Activated T-helper 1 cell treated with anti-CD3 and anti-CD28 coated beads, Interleukin-2, amount 50 U/mL, for 16 hours (primary cell): ENCODE measurements at places on chromosomes 3 and 15.
A peak's percentile ranks its signal among the peaks of the same experiment; 100 is the strongest.

GRCh38 chr15:56763141-56763895 lies 30.0 kb upstream of the ZNF280D start:
- DNase-seq: no peak

- DNase-seq: no peak
Observed at GRCh38 chr15:80530737-80531365, 126.7 kb downstream of the ARNT2 start.

DNA sequence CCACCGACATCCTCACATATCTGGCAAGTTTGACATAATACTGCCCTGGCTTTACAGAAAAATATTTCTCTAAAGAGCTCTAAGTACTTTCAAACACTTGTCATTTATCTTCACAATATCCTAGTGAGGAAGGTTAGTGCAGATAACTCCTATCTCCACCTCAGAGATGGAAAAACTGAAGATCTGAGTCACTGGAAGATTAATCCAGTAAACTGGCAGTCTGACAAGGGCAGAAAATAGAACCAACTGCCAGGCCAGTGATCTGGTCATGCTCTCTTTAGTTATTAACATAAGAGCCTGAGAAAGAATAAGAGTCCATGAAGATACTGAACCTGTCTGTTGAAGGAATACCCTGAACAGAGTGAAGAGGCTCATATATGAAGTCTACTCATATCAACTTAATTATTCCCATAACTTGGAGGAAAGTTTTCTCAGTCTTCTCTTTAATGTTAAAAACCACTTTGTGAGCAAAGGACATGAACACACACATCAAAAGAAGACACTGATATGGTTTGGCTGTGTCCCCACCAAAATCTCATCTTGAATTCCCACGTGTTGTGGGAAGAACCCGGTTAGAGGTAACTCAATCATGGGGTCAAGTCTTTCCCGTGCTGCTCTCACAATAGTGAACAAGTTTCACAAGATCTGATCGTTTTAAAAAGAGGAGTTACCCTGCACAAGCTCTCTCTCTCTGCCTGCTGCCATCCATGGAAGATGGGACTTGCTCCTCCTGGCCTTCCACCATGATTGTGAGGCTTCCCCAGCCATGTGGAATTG lies 61.4 kb downstream of the GOLIM4 start:
- DNase-seq: no peak

- no peak for DNase-seq
Observed at GRCh38 chr3:2771193-2771592, 339.0 kb downstream of the IL5RA start.

DNA sequence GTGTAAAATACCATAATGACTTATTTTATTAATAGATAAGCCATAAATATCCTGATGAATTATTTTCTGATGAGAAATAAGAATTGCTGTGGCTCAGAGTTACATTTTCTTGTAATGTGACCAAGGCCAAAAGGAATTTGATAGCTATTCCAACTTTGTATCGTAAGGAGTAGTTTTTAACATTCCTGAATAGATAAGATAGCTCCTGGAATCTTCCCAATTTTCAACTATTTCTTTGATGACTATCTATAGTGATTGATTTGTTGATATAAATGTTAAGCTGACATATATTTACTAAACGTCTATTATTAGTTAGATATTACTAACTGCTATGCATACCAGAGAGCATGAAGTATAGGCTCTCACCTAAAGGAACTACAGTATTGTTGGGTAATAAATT lies 49.1 kb upstream of the SATB1 start:
- no peak for DNase-seq

- DNase-seq: no peak
Observed at GRCh38 chr3:49721896-49722781, 1.6 kb downstream of the GMPPB start.

- DNase-seq: no peak
Observed at GRCh38 chr15:33074212-33074611, 120.3 kb downstream of the FMN1 start.

DNA sequence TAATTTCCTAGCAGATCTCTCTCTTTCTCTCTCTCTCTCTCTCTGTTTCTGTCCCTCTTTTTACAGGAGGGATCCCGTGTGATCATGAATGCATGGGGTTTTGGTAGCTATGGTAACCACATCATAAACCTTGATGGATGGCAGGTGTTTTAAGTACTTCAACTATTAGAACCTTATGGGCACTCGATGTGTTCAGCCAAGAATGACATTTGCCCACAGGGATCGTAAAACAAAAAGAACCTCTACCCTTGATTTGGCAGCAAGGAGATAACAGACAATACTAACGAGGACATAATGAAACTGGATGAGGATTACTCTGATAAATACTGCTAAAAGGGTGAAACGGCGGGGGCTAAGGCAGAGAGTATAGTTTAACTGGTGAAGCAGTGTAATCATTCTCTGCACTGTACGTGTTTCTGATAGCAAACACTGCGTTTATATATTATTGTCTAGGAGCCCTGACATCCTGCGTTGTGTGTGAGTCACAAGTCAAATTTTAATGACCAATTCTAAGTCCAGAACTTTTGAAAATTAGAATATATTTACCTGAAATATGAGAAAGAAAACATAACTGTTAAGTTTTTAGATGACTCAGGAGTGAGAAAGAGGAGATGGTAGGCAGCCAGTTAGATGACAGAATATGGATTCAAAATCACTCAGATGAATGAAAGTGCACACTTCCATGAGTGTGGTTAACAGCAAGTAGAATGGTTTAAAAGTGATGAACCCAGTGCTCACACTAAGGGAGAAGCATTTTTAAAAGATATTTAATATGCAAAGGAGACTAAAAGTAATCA lies 80.3 kb downstream of the OTOL1 start:
- no peak for DNase-seq

- DNase-seq: no peak
Observed at GRCh38 chr15:63843901-63844317, 10.2 kb upstream of the HERC1 start.

GRCh38 chr3:46383951-46384330 lies 13.2 kb downstream of the CCR5 start:
- no peak for DNase-seq

DNA sequence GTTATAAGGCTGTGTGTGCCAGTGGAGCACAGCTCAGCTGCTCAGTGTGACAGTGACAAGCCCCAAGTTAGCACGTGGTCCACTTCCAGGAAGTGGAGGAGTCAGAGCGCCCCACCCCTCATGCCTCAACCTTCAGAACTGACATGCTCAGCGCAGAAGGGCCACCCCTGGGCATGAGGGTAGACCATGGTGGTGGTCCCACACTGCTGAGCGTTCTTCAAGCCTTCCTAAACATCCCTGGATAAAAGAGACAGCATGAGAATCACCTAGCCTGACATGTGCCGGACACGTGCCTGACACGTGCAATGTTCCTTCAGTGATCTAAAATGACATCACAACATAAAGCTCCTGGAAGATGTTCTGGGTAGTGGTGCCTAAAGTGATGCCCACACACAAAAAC lies 16.8 kb downstream of the ATP10A start:
- DNase-seq: peak; percentile 53

DNA sequence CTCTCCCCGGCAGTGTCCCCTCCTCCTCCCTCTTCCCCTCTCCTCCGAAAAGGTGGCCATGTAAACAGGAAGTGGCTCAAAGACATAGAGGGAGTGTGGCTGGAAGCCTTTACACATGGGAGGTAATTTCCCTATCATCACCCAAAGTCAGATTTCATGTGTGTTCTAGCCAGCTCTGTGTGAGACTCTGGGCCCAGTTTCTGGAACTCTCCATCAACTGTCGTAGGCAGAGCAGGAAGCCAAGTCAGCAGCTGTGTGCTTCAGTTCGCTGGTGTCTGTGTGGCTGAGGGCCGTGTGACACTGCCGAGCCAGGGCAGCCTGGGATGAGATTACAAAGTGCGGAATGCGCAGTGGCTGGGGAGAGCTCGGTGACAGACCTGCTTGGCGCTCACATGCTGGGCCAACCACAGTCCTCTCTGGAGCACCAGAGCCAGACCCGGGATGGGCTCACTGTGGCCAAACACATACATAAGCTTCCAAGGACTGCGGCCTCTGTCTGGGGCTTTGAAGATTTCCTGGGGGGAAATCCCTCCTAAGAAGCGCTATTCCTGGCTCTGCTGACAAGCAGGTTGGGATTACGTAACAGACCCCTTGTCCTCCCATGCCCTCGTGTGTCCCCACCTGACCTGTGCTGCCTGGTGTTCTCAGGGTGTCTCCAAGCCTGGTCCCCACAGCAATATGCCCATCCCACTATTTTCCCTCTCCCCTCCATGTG lies 50.7 kb downstream of the UMPS start:
- no peak for DNase-seq

DNA sequence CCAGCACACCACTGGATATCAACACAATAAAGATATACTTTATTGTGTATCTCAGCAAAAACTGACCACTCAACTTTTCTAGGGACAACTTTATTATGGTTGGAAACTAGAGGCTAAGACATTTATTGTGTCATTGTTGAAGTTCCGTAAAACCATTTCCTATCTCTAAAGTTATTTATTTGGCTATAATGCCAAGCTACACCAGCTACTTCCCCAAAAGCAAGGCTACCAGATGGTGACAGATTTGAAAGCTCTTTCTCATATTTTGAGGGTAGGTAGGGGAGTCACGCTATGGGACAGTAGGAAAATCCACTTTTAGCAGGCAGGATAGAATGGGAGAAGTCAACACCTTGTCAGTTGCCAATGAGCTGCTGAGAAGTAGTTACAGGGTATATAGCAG lies 834.6 kb upstream of the CFAP20DC start:
- DNase-seq: no peak

DNA sequence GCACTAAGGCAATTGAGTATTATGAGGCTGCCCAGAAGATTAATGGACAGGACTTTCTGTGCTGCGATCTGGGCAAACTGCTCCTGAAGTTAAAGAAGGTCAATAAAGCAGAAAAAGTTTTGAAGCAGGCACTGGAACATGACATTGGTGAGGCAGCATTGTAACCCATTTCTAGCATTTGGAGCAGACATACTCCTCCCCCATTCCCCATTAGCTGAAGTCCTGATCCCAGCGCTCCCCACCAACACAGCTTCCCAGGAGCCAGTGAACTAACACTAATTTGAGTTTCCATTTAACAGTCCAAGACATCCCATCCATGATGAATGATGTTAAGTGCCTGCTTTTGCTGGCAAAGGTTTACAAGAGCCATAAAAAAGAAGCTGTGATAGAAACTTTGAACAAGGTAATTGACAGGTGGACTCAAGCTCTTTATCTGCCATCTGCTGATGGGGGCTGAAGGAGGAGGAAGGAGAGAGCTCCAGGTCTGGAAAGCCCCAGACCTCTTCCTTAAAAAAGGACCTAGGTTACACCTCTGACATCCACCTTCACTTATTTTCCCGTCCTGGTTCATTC lies 22.6 kb downstream of the CSRNP1 start:
- DNase-seq: no peak
